GDM1 (cell line): ENCODE measurements at places on chromosomes 16 and 17.

DNA sequence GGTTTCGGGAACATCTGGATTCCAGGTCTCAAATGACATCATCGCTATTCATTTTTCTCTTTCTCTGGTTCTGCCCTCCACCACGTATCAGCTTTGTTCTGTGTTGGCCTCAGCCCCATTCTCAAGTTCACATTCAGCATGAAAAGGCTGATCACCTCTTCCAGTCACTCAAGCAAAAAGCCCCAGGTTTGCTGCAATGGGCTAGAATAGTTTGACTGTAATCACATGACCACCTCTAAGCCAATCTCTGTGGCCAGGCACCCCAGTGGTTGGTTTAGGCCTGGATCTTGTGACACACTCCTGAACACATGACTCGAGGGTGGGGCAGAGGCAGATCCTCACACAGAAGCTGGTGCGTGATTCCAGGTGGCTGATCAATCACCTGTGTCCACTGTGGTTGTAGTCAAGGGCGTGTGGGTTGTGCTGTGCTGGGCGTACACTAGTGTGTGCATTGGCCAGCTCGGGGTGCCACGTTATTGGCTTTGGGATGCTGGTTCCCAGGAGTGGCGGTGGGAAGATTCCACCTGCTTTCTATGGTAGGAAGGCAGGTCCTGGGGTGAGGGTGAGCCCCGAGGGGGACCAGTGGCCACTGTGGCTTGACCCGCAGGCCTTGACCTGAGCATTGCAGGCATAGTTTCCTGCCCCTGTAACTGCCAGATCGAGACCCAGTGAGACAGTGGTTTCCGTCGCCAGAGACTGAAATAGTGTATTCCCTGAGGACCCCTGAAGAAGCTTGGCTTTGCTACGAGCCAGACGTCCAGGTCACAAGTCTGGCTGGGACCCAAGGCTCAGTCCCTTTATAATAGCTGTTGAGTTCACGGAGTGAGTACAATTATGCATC lies 12.0 kb downstream of the EEF2K start:
- no peak for DNase-seq

GRCh38 chr17:43834106-43834505 lies 1.2 kb upstream of the MPP3 start:
- no peak for DNase-seq

GRCh38 chr17:31489295-31490018 lies 98.0 kb downstream of the RAB11FIP4 start:
- DNase-seq = no peak

- no peak for DNase-seq
These were observed 58.9 kb upstream of the CLEC3A start for GRCh38 chr16:77963185-77964044.

- DNase-seq = no peak
These were observed 237.1 kb upstream of the DYNLRB2 start for GRCh38 chr16:80303691-80304090.

- no peak for DNase-seq
These were observed 1.0 kb downstream of the SSTR2 start for GRCh38 chr17:73165616-73166404.

GRCh38 chr16:27237219-27238015 lies 31.2 kb downstream of the NSMCE1 start:
- DNase-seq = peak; percentile 23

GRCh38 chr16:80459966-80460365 lies 80.8 kb upstream of the DYNLRB2 start:
- no peak for DNase-seq

GRCh38 chr17:61338874-61339478 lies 60.7 kb upstream of the TBX2 start:
- DNase-seq = no peak

- no peak for DNase-seq
These were observed 14.7 kb upstream of the SLX4 start for GRCh38 chr16:3625911-3626732.

- DNase-seq = no peak
These were observed 36.8 kb downstream of the TNRC6C start for GRCh38 chr17:77995146-77995852.

DNA sequence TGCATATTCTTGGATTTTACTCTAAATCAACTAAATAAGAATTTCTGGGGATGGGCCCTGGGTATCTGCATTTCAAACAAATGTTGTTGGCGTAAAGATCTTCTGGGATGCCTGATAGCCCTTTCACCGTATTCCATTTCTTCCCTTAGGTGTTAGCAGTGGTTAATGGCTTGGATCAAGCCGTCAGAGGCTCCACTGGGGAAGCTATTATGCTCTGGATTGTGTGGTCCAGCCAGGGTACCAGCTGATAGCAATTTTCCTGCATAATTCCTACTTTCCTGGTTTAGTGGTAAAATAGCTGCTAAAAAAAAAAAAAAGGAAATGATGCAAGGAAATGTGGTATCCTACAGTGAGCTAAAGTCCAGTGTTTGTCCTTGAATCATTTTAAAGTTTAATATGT lies 365.1 kb downstream of the CDH8 start:
- no peak for DNase-seq

DNA sequence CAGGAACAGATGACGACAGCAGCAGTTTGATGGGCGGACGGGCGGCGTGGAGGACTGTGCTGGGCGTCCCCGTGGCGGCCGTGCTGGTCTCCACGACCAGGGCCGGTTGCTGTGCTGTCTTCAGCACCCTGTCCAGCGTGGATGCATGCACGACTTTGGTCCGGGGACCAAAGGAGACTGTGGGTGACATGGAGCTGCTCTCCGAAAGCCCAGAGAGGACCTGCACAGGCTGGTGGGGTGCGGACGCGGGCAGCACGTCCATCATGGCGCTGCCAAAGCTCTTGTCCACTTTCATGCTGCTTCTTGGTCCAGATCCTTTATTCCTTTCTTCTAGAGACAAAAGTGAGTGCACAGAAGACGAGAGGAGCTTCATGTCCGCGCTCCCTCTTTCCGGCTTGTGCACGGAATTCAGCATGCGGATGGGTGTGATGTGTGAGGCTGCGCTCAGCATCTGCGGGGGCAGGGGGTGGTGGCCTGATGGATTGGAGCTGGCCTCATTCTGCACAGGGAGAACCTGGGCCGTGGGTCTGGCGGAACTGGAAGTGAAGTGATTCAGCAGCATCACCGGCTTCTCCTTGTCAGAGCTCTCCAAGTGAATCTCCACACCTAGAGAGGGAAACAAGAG lies 20.3 kb downstream of the MAP1LC3B start:
- DNase-seq = no peak

- no peak for DNase-seq
These were observed 574.4 kb downstream of the WWOX start for GRCh38 chr16:78673884-78674283.

GRCh38 chr16:85728879-85729278 lies 22.0 kb downstream of the C16orf74 start:
- no peak for DNase-seq

GRCh38 chr16:11602321-11602720 lies 15.6 kb upstream of the LITAF start:
- DNase-seq = no peak
